T-helper 2 cell treated with Interferon-gamma antibody and Interleukin-4, amounts not matched to agents 5 μg/mL and 100 μg/mL, for 36 hours (primary cell): ENCODE measurements at places on chromosomes 1 and 21.

- no peak for DNase-seq
These were observed 103.6 kb upstream of the GCLM start for GRCh38 chr1:94012708-94013366.

DNA sequence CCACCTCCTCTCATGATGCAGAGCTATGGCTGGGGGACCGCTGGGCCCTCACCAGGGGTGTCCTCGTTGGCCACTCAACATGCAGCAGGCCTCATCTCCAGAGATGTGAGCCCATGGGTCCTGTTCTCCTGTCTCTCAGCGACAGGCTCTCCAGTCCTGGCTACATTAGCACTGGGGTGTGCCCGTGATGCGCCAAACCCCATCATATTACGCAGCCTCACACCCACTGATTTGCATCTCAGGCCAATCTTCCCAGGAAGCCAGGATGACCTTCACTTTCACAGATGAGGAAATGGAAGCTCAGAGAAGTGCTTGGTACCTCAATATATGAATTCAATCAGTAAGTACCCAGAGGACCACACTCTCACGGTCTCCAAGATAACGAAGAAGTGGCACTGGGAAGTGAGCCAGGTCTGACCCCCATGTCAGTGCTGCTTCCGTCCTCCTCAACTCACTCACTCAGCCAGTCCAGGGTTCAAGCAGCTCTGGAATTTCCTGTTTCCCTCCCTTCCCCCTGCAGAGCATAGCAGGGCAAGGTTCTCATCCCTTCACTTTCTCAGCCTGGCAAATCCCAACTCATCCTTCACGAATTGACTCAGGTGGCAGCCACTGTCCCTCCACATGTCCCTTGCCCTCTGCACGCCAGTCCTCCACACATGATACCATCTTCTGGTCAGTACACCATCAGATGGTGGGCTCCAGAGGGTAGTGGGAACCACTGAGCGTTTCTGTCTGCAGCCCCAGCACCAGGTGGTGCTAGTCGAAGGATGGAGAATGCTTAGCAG, 28.9 kb upstream of the EVA1B start:
- DNase-seq: no peak

DNA sequence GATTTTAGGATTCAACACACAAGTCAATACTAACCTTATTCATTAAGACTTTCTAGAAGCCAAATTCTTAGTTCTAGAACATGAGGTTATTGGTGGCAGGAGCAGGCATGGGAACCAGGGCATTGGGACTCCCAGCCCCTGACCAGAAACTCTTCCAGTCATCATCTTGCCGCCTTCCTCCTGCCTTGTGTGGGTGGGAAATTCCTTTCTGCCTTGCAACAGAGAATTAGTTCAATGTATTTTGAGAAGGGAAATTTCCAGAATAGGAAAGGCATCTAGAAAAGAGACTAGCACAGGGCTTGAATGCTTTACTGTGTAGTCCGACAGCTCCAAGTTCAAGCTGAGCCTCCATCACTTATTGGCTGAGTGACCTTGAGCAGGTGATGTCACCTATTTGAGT, 8.7 kb downstream of the GRHL3 start:
- DNase-seq: no peak

DNA sequence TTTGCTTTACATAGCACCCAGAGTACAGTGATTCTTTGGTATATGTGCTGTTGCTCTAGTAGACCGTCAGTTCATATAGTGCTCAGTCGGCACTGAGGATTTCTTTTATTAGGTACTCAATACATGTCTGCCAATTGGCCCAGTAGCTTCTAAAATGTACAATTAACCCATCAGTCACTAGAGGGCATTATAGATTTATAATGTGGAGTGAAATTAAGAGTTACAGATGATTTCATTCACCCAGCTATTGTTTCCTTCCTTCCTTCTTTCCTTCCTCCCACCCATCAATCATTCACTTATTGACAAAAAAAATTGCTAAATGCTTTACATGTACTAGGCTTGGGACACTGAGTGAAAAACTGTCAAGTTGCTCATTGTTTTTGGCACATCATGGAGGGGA, 263.6 kb upstream of the USP24 start:
- DNase-seq: no peak

GRCh38 chr1:15254559-15254958, 7.5 kb downstream of the FHAD1 start:
- DNase-seq: no peak

GRCh38 chr1:174451408-174451807, 3.6 kb downstream of the GPR52 start:
- no peak for DNase-seq

GRCh38 chr21:25934771-25935224, 200.0 kb downstream of the GABPA start:
- peak; percentile 39 for DNase-seq

GRCh38 chr1:44592208-44593145, 81.8 kb downstream of the TMEM53 start:
- no peak for DNase-seq

- DNase-seq: no peak
These were observed 119.2 kb downstream of the SYF2 start for GRCh38 chr1:25113086-25113485.

DNA sequence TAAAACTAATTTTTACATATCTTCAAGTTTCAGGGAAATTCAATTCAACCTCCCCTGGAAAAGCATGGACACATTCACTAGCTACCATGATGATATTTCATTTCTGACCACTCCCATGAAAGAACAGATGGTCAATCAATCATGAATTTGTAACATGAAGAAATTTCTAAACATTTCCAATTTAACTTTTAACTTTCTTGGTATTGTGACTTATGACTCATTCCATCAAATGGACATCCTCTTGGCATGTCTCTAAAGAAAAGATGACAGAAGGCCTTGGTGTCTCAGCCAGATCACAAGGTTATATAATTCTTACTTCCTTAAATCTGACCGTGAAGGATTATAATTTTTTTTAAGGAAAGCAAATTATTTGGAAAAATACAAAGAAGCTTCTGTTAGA, 10.5 kb upstream of the MCOLN3 start:
- DNase-seq: no peak

- no peak for DNase-seq
These were observed 21.6 kb downstream of the SLC66A1 start for GRCh38 chr1:19333587-19334354.

GRCh38 chr1:56094168-56094567, 485.2 kb downstream of the PLPP3 start:
- DNase-seq: no peak

- DNase-seq: no peak
These were observed 17.1 kb downstream of the SPRTN start for GRCh38 chr1:231355171-231355570.

DNA sequence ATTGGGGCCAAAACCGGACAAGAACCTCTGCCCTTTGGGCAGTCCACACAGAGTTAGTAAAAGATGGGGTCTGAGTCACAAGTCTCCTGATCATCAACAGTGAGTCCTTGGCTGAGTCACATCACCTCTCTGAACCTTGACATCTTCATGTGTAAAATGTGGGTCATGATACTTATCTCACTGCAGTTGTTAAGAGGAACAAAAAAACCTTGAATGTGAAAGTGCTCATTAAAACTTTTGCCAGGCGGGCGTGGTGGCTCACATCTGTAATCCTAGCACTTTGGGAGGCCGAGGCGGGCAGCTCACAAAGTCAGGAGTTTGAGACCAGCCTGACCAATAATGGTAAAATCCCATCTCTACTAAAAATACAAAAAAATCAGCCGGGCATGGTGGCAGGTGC, 15.7 kb downstream of the S100A16 start:
- DNase-seq: peak; percentile 35

GRCh38 chr21:32348604-32349332, 44.0 kb downstream of the URB1 start:
- DNase-seq: no peak

DNA sequence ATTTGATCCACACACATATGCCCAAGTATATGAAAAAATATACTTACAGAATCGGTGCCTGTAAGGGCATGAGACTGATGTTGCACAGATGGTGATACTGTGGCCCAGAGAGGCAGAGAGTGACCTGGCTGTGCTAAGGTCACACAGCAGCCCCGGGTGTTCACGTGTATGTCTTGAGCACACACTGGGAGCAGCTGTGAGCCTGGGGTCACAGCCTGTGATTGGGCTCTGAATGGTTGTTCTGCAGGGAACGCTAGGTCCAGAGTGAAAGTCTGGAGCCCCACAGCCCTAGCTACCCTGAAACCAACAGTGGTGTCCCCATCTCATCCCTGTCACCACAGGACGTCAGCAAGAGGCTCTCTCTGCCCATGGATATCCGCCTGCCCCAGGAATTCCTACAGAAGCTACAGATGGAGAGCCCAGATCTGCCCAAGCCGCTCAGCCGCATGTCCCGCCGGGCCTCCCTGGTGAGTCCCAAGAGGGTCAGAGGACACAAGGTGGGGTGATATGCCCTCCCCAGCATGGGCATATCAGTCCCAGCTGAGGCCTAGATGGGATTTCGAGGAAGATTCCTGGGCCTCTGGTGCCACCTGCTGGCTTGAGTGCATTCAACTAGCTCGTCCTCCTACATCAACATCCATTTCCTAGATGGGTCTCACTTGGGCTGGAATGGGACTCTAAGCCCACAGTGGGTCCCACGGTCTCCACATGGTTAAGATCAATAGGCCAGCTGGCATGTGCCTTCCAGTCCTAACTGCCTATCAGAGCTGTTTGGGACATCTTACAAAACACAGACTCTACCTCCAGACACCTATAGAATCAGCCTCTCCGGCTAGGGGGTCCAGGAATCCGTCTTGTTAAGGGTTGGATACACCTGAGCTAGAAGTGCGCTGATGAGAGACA, 19.7 kb downstream of the CDK18 start:
- peak; percentile 44 for DNase-seq

GRCh38 chr1:158689110-158689509, 2.6 kb upstream of the SPTA1 start:
- DNase-seq: no peak

- no peak for DNase-seq
These were observed 35.9 kb downstream of the TRPM2 start for GRCh38 chr21:44389335-44389734.

- DNase-seq: peak; percentile 50
These were observed 194.6 kb downstream of the SLC45A1 start for GRCh38 chr1:8512504-8512903.

DNA sequence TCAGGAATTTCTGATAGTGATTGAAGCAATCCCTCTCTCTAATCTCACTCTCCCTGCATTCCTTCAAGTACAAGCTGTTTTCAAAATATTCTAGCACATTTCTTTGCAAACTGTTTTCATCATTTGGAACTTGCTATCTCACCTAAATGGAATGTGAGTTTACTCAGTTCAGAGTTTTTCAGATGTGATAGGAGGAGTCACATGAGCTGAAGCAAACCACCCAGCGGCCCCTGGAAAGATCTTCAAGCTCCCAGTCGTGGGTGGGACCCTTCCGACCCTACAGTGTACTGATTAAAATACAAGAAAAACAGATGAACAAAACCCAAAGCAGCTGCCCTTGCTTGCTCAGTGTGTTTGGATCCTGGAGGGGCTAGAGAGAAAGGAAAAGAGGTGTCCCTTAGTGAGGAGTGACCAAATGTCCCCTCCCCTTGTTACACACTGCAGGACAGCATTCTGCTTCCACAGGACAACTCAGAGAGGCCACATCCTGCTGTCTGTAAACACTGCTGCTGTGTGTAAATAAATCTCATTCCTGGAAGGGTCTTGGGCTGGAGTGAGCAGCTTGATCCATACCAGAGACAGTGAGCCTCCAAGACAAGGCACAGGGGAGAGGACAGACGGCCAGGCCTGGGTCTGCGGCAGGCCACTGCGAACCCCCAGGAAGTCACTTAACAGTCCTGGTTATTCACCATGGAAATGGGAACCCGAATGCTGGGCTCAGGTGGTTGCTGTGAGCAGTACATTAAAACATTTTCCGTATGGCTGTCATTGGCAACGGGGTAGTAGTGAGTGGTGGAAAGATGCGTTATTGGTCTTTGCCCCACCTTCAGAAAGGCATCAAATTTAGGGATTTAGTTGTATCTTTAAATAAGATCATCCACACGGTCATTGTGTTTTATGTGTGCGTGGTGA, 229.2 kb downstream of the RHOU start:
- DNase-seq: no peak

DNA sequence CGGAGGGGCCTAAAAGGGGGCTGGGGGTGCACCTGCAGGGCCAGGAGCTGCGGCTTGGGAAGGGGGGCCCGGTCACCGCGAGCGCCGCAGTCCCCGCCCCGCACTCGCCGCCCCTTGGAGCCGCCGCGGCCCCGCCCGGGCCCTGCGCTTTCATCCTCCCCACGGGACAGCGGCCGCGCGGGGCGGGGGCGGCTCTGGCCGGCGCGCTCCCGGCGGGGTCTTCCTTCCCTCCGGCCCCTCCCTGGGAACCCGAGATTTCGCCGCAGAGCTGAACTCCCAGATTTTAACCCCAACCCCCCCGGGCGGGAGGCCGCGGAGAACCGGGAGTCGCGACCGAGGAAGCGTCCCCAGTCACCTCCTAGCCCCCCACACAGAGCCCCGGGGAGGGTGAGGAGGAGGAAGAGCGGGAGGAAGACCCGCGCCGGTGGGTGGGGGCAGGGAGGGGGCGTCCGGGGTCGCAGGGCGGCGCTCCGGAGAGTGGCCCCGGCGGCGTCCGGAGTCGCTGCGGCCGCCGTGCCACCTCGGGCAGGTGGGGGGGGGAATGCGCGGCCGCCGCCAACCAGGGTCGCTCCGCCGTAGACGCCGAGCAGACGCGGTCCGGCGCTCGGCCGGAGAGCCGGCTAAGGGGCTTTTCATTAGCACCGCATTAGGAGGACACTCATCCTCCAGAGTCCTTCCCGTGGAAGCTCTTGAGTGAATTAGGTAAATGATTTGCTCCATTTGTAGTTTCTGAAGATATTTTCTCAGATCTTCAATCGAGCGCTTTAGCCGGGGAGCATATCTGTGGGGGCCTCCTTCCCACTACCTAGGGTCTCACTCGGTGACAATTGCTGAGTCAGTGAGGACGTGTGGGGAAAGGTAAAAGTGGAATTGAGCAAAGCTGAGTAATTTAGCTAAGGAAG, 31.6 kb upstream of the NFIA start:
- DNase-seq: no peak

DNA sequence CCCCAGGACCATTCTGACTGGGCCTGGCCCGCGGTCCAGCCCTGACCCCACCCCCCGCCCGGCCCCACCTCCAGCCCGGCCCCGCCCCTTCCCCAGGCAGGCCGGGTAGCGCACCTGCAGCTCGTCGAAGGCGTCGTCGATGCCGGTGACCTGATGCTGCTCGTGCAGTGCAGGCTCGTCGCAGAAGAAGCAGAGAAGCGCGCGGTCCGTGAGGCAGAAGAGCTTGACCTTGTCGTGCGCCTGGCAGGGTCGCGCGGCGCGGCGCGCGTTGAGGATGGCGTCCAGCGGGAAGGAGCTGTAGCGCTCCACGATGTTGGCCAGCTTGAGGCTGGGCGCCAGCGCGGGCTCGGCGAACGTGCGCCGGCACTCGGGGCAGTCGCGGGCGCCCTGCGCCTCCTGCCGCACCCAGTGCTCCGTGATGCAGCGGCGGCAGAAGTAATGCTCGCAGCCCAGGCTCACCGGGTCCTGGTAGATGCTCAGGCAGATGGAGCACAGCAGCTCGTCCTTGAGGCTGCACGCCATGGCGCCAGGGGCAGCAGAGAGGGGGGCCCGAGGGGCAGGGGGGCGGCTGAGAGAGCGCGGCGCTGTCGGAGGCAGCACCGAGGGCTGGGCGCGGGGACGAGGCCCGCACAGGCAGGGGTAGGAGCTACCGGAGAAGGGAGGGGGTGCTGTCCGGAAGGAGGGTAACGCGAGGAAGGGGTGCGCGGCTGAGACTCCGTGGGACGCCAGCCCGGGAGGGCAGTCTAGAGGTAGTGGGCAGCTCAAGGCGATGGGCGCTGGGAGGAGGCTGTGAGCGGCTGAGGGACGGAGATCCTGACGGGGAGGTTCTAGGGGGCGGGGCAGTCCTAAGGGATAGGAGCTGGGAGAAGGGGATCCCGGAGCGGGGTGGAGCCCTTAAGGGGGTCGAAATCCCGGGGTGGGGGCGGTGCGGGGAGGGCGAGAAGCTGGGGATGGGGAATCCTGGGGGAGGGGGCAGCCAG, 642 bp downstream of the TRIM62 start:
- peak; percentile 76 for DNase-seq
